ENCODE measurements at places on chromosomes 3 and 15.

DNA sequence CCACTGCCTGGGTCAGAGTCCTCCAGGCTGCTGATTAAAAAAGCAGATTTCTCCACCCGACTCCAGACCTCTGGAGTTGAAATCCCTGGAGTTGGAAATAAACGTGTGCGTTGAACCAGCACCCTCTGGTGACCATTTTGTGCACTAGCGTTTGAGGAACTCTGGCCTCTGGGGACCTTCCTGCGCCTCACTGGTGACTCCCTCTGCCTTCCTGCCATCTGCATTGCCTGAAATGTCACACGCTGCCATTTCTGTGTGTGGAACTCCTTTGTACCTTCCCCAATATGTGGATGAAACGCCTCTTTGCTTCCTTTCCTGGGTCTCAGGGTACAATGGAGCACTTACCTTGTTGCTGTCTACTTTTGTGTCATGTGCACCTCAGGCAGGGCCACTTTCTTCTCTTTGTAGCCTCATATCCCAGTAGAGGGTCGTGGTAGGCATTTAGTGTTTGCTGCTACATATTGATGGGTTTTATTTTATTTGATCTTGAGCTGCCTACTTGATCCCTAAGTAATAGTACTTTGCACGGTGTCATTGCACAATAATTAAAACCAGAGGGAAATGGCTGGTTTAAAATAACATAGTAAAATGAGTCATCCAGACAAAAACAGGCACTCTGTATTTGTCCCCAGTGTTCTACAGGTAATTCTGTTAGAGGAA is 56.8 kb downstream of the GPR171 start:
- peak; percentile 24 for DNase-seq

DNA sequence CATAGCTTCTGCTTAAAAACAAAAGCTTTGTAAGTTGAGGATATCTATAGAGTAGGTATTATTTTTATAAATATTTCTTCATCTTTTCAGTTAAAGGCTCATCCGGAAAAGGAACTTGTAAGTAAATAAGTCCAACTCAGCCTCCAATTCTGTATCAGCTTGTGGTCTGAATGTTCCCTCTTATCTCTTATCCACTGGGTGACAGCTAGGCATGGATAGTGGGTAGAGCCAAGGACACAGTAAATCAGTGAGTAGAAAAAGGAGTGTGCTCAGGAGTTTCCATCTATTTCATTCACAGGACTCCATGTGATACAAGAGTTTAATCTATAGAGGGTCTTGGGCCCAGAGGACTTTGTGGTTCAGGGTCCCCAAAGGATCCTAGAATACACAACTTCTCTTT is 50.9 kb downstream of the FRMD5 start:
- DNase-seq: no peak

- no peak for DNase-seq
These were observed 482.7 kb upstream of the ADAMTS9 start for GRCh38 chr3:65170390-65171042.

GRCh38 chr15:36777926-36778325 is 198.5 kb downstream of the CDIN1 start:
- DNase-seq: no peak

- no peak for DNase-seq
These were observed 16.2 kb upstream of the CHD2 start for GRCh38 chr15:92883876-92884435.

- DNase-seq: no peak
These were observed 116.2 kb upstream of the SLCO3A1 start for GRCh38 chr15:91737151-91737818.

DNA sequence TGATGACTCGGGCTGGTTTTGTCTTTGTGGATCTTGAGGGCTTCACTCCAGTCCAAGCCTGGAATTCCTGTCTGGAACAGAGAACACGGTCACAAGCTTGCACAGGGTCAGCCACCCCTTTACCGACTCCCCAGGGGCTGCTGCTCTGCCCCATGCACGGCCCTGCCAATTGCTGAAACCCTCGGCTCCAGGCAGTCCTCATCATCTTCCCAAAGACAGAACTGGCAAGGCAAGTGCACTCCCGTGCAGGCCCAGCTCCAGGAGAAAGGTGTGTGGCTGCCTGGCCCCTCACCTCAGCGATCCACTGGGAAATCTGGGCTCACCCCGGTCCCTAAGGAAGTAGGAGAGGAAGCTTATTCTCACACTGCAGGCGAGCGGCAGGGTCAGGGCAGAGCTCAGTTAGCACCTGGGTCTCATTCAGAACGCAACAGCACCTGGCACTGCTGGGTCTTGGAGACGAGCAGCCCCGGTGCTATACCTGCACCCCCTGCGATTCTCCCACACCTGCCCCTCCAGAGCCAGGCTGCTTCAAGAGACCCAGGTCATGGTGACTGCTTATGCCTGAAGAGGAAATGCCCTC is 7.2 kb downstream of the MAP6D1 start:
- no peak for DNase-seq

DNA sequence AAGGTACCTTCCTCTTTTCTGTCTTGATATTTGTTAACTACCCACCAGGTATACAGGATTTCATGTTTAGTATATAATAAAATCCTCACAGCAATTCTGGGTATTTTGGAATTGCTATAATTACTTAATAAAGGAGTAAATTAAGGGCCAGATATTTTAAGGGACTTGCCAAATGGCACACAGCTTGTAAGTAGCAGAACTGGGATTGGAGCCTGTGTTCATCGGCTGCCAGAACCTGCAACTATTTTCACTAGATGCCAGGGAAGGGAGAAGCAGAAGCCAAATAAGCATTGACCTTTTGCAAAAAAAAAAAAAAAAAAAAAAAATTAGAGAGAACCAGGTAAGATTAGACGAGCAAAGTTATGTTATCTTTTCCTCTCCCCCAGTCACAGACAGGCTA is 683.3 kb upstream of the CADM2 start:
- no peak for DNase-seq

DNA sequence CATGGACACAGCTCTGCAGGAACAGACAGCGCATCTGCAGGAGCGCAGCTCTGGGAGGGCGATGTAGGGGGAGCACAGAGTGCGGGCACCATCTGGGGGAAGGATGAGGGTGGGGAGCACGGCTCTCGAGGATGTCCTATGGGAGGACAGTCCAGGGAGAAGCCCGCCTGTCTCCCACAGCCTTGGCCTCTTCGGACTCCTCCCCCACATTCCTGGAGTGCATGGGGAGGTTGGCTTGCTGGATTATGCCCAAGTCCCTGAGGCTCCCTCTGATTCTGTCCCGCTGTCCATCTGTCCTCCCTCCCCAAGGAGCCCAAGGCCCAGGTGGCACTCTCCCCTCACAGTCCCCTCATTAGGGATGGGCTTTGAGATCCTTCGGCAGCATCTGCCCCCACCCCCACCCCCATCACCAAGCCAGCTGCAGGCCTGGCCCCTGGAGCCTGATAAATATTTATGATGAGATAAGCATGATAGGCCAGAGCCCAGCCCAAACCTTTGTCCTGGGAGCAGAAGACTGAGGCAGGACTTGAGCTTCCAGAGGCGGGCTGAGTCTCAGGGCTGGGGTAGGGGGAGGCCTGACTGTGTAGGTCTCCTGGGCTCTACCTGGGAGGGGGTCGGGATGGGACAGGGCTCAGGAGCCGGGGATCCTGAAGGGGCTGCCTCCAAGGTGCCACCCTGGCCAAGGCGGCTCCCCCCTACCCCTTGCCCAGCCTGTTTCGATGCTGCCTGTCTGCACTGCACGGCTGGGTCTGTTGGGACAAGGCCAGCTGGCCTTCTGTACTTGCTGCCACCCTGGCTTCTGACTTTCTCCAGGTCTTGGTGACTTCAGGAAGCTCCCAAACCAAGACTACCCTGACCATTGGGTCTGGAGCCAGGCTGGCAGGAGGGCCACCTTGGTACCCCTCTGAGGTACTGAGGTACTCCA is 28.6 kb upstream of the SEMA3F start:
- no peak for DNase-seq

GRCh38 chr3:67001086-67001861 is 3.2 kb downstream of the KBTBD8 start:
- DNase-seq: no peak

GRCh38 chr15:41885321-41885720 is 8.5 kb downstream of the SPTBN5 start:
- DNase-seq: no peak
